ENCODE measurements at places on chromosomes 6 and 20.
A peak's percentile ranks its signal among the peaks of the same experiment; 100 is the strongest.

GRCh38 chr6:2935566-2936291, 32.6 kb upstream of the SERPINB9 start:
- DNase-seq = no peak

DNA sequence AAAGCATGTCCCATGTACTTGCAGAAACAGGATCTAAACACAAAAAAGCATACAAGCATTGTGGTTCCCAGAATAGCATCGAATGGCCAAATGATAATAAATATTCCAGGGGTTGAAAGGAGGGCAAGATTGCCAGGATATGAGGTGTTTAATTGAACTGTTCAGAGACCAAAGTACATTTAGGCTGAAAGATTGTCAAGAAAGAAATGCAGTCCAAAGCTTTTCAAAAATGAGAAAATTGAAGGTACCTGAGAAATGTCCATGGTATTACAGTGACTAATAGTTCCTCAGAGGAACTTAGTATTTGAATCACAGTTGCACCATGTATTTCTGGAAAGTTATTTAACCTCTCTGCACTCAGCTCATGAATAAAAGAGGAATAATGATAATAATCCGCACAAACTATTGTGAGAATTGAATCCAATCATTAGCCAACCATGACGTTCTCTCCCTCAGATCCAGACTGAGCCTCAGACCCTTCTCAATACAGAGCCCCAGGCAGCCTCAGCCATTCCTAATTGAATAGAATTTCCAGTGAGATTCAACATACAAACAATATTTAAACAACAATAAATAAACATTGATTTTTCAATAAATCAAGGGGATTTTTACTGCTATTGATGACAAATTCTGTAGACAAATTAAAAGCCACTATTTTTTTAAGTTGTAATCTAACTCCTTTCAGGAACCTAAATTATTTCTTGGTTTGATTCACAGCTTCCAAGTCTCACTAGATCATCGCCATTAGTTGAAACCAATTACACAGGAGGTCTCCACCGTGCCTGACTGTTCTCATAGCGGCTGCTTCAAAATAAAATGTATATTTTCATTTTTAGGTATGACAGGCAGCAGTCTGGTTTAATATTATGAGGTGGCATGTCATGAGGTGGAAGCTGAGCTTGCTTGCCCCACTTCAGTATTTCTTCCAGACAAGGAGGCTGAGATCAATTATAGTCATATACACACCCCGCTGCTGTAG, 144.3 kb upstream of the TENT5A start:
- DNase-seq = no peak

DNA sequence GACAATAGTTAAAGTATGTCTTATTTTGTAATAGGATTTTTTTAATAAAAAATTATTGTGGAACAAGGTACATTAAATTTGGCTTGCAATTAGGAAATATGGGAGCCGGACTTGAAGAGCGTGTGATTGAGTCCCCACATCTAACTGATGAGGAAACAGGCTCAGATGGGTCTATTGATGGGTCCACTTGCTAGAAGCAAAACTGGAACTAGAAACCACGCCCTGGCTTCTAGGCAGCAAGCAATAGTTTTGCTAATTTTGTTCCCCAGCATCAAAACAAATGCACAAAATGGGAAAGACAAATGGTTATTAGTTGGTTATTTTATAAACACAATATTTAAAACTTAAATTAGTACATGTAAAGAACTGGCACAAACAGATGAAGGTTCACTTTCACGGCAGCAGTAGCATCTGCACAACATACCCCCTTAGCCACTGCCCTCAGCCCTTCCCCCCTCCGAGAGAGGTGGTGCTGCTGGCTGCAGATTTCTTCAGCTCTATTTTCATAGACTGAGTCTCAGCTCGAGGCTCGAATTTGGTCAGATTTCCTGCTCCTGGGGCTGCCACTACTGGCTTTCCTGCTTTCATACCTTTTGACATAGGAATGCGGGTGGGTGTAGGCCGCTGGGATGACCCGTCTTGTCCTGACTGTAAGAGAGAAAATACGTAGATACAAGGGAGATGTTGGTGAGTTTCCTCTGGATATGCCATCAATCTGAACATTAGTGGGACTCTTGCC, 23.8 kb upstream of the TMEM30A start:
- DNase-seq = no peak

- peak; percentile 52 for DNase-seq
Measured at GRCh38 chr6:28488916-28489365, 26.7 kb downstream of the GPX6 start.

- no peak for DNase-seq
Measured at GRCh38 chr6:88722686-88723085, 240.7 kb downstream of the RNGTT start.

GRCh38 chr6:127538750-127539264, 19.7 kb upstream of the MTCL3 start:
- DNase-seq = no peak

DNA sequence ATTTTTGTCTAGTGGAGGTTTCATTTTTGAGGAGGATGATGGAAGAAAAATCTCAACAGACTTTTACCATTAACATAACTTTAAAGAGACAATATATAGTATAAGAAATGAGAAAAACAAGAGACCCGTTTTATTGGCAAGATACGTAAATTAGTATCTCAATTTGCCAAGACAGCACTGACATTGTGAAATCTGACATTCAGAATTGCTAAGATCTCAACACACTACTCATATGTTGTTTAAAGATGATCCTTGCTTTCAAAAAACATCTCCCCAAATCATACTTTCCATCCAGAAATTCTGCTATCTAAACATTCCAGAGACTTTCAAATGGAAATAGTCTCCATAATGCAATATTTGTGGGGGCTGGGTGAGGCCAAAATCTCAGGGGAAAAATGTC, 220.9 kb upstream of the CEP162 start:
- no peak for DNase-seq

- no peak for DNase-seq
Measured at GRCh38 chr6:34672657-34673043, 23.9 kb downstream of the ILRUN start.

DNA sequence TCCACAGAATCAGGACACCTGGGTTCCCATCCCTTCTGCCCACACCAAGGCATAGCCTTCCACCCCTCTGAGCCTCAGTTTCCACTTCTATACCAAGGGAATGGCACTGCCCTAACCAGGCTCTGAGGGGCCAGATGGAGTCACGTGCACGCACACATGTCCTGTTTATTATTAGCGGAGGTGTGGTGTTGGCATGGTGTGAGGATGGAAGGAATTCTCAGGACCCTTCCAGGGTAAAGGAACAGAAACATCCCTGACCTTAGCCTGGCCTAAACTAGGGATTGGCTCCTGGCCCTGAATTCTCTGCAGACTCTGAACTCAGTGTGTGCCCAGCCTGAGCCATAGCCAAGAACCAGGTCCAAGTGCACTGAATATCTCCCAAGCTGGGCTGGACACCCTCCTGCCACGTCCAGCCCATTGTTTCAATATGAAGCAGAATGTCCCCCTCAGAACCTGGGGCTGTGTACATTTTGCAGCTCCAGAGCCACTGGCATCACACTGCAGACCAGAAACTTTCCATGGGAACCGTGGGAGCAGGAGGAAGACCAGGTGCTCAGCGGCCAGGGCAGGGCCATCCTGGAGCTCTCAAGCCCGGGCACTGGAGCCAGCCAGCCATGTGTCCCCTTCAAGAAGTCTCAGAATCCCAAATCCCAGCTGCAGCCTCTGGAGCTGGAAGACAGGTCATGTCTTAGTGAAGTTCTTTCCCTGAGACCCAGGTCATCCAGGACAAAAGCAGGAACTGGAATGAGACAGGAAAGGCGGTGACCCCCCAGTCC, 208.4 kb downstream of the ANKRD60 start:
- DNase-seq = no peak

GRCh38 chr6:153405931-153406330, 274.8 kb upstream of the RGS17 start:
- no peak for DNase-seq

DNA sequence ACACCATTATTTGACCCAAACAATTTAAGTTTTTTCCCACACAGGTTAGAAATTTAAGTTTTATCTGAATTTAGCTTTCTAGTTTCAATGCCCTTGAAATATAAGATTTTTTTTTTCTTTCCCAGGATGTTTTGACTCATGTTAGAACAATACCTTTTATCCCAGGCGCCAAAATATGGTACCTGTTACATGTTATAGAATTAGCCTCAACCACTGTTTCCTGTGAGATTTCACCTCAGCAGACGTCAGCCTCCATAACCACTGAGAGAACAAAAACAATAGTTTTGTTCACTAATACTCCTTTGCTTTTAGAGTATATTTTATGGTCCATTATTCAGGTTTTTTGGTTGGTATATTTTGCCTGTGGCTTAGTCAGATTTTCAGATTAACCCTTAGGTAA, 302.9 kb downstream of the CDKAL1 start:
- DNase-seq = no peak

GRCh38 chr20:34639755-34640222, 37.1 kb downstream of the PIGU start:
- no peak for DNase-seq

GRCh38 chr20:2006452-2007361, 12.8 kb upstream of the PDYN start:
- peak; percentile 20 for DNase-seq

- no peak for DNase-seq
Measured at GRCh38 chr20:24657878-24658620, 188.6 kb downstream of the SYNDIG1 start.

- DNase-seq = no peak
Measured at GRCh38 chr6:13711324-13711732, 307 bp downstream of the RANBP9 start.

- no peak for DNase-seq
Measured at GRCh38 chr6:88730611-88731011, 232.8 kb downstream of the RNGTT start.

DNA sequence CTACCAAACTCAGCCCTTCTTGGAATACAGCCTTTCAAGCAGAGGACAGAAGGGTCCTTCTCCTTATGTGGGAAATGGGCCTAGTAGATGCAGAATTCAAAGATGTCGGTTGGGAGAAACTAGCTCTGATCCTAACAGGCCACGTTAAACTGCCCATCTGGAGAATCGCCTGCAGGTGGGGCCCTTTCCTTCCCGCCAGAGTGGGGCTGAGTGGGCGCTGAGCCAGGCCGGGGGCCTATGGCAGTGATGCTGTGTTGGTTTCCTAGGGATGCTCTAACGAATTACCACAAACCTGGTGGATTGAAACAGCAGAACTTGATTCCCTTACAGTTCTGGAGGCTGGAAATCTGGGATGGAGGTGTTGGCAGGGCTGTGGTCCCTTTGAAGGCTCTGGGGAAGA, 9.1 kb downstream of the MAPK13 start:
- DNase-seq = no peak

- DNase-seq = no peak
Measured at GRCh38 chr6:90319979-90320685, 23.5 kb upstream of the BACH2 start.

GRCh38 chr6:157905590-157906342, 75.9 kb upstream of the SYNJ2 start:
- no peak for DNase-seq

DNA sequence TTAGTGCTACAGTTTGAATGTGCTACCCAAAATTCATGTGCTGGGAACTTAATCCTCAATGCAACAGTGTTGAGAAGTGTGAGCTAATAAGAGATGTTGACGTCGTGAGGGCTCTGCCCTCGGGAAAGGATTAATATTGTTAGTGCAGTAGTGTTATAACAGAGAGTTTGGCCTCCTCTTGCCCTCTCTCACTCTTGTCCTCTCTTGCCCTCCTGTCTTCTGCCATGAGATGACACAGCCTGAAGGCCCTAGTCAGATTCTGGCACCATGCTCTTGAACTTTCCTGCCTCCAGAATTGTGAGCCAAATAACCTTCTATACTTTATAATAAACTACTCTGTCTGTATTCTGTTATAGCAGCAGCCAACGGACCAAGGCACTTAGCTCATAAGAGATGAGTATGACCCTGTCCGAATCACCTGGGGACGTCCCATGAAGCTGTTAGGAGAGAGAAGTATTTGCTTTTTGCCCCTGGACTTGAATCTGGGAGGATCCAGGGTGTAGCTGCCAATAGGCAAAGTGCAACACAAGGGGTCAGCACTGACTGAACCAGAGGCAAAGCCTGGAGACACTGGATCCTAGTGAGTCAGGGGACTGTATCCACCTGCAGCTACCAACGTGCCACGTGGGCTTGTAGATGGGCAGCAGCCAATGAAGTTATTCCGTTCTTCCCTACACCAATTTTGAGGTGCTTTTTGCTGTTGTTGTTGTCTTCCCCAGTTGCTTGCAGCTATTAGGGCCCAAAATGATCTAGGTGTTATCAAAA, 233.7 kb downstream of the THBS2 start:
- peak; percentile 30 for DNase-seq
